ENCODE measurements at places on chromosomes 16 and 17.

DNA sequence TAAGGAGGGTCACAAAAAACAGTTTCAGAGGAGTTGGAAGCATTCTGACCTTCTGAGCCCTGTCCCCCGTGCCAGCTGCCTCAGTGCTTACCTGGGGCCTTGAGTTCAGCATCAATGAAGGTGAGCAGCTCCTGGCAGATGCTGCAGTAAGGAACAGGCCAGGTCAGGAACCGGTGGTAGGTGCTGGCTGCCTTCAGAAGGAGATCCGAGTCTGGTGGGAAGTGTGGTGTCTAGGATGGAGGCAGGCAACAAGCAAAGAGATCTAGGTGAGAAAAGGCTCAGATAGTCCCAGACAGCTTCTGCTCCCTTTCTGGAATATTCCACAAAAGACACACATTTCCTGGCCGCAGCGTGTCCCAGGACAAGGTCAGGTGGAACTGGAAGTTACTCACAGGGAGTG, 37.2 kb upstream of the PIK3R6 start:
- DNase-seq, result peak; percentile 10

DNA sequence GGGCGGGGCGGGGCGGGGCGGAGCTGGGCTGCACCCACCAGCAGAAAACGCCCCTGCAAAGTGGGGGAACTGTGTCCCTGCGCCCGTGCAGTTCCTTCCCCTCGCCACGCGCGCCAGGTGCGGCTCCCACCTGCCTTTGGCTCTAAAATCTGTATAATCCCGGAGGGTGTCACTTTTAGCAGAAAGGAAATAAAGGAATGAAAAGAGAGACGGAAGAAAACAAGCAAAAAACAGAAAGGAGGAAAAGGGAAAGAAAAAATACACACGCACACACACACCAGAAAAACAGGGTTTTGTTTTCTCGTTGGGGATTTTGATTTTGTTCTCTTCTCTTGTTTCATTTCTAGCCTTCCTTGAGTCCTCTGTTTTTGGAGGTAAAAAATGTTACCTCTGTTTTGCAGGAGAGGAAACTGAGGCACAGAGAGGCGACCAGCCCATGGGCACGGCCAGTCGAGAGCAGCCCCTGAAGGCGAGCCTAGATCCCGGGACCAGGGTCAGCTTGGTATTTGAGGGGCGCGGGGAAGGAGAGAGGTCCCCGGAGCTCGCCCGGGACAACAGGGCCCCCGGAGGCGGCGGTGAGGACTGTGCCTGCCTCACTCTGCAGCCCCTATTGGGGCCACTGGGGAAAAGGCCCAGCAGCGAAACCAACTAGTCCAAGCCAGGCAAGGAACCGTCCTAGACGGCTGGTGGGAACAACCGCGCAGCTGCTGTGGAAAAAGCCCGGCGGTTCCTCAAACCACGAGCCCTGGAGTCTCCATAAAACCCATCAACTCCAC, 594 bp upstream of the CARHSP1 start:
- no peak for DNase-seq

GRCh38 chr16:4152267-4152666, 36.0 kb upstream of the ADCY9 start:
- no peak for DNase-seq

DNA sequence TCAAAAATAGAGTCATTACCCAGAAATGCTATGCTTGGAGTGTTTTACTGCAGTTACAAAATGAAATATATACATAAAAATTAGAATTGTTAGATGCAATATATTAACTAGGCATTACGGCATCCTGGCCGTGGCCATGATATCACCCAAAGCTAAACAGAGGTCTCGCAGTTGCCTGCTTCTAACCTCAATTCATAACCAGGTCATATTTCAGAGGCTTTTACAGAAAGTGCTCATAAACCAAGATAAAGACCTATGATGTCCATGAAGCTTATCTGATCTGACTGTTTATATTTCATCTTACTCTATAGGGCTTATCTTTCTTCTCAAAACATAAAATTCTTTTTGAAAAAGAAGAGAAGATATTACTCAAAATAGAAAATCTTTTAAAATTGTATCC, 664.5 kb upstream of the SALL1 start:
- no peak for DNase-seq

DNA sequence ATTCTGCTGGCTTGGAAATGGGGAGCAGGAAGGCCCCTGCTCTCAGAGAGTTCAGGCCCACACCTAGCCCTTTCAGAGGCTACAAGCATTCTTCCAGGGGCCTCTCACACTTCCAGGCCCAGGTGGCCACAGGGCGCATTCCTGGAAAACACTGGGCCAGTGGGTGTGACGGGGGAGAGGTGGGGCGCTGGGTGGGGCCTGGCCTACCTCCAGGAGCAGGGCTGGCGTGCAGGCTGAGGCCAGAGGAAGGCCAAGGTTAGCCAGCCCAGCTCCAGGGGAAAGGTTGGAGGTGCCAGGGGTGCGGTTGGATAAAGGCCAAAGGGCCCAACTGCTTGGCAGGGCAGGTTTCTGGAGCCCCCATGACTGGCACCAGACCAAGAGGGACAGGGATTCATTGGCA, 198.2 kb downstream of the MAF start:
- no peak for DNase-seq

- DNase-seq, result no peak
Measured at GRCh38 chr17:56577843-56578204, 15.7 kb upstream of the NOG start.

GRCh38 chr17:76968707-76969597, 100.7 kb downstream of the MGAT5B start:
- DNase-seq, result peak; percentile 76

DNA sequence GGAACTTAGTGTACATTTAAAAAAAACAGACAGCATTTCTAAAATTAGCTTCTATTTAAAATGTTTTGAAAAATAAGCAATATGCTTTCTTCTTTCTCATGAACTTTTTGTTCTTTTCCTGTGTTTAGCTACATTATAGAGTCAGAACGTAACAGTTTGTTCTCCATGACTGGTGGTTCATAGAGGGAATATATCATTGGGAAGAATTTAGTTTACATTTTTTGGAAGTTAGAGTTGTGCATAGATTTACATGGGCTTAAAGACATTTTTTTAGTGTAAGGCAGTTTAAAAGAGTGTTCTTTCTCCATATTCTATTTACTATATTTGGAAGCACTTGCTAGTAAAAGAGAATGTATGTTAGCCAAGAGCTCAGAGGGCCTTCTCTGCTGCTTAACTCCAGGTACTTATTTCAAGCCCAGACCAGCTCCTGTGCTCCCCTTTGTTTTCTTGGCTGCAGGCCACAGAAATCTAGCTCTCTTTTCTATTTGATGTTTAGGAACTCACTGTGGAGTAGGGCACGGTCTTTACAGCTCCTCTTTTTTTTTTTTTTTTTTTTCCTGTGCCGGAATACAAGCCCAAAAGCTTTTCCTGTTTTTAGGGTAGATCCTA, 20.2 kb downstream of the AP2B1 start:
- DNase-seq, result no peak

DNA sequence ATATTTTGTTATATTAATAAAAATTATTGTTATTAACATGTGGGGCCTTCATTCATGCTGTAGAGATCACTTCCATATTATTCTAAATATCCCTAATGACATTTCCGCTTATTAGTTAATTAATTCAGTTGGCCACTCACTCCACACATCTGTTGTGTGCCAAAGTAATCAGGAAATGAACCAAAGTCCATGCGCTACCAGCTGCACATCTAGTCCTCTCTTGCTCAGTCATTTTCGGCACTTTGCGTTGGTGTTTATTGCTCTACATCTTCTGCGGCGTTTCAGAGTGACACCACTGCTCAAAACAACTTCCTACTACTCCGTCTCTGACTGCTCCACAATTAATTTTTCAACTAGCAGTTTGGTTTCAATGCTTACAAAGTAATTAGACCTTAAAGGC, 101.4 kb upstream of the ZFHX3 start:
- no peak for DNase-seq

- peak; percentile 37 for DNase-seq
Measured at GRCh38 chr17:35241520-35241919, 1.4 kb upstream of the SLFN5 start.

GRCh38 chr17:39740357-39741111, 2.8 kb downstream of the GRB7 start:
- no peak for DNase-seq

DNA sequence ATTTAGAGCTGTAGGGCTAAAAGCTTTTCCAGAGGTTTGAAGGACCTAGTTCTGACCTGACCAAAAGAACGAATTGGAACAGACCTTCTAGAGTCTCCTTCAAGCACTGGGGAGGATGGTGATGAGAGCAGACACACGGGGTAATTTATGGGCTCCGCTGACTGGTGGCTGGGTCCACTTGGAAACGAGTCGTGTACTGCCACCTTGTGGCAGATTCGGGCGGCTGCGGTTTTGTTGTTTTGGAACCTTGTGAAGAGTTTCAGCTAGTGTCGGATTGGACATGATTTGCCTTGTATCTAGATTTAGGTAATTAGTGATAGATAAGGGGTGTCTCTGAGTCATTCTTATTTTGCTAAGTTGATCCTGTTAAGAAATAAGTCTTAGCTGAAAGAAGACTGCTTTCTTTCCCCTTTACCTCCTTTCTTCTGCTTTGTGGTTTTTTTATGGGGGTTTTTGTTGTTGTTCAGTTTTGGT, 98.9 kb downstream of the AATF start:
- peak; percentile 87 for DNase-seq

DNA sequence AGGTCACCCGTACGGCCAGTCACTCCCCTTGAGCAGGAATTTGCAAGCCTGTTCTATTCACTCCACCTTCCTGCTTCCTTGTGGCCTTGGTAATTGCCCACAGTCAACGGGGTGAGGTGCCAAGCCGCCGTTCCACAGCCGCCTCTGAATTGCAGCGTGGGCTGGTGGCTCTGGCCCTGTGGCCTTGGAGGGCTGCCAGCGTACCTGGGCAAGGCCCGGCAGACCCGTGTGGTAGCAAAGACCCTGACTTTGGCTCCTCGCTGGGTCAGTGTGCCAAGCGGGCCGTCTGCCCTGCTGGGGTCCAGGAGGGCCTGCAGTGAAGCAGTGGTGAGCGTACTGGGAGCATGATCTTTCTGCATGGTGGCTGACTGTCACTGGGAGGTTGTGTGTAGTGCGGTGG, 3.6 kb downstream of the BANP start:
- DNase-seq, result no peak

GRCh38 chr16:14301169-14302030, 230.3 kb downstream of the MRTFB start:
- peak; percentile 48 for DNase-seq

GRCh38 chr17:4208238-4208637, 55.5 kb downstream of the ANKFY1 start:
- DNase-seq, result no peak

DNA sequence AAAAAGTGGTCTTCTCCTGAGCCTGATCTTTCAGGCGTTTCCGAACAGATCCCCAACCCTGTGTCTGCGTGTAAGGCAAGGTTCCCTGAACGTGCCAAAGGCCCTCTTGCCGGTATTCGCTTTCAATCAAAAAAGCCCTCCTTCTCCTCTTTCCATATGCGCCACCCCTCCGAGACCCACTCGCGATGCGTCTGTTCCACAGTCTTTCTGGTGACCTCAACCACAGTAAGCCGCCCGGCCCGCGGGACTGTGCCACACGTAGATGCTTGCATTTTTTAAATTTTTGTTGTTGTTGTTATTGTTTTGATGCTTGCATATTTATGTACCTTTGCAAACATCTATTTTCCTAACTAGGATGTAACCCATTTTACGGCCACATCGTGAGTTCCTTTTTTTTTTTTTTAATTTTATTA, 607 bp upstream of the PRPSAP1 start:
- DNase-seq, result no peak

GRCh38 chr17:76452660-76453430, at the start of gene UBE2O:
Gene UBE2O, minus strand, starts transcription at chr17:76453152. Its CDS starts 11 bp downstream, at chr17:76453141.
- peak; percentile 96 for DNase-seq

DNA sequence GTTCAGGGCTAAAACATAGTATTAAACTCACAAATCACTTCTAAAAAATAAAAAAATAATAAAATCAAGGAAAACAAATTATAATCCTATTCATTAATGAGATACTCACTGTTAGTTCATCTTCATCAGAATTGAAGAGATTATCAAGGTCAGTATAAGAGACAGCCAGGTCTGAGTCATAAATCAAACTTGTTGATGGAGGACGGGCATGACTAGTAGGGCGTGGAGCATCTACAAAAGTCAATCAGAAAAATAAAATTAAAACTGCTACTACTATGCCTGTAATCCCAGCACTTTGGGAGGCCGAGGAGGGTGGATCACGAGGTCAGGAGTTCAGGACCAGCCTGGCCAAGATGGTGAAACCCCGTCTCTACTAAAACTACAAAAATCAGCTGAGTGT, 59.1 kb upstream of the INTS2 start:
- DNase-seq, result no peak

- no peak for DNase-seq
Measured at GRCh38 chr17:31411707-31412285, 20.3 kb downstream of the RAB11FIP4 start.

DNA sequence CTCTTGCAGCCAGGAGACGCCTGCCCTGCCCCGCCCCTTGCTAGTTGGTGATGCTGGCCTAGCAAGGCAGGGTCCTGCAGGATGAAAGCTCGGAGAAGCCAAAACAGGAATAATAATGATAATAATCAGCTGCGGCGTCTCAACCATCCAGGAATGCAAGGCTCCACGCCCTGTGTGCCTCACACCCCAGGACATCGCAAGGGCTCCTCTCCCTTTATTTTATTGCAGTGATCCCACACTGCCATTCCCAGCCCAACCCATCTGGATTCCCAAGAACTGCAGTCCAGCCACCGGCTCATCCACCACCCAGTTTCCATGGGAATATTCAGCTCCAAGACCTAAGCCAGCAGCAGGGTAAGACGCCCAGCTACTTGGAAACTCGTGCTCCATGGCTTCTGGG, 21.0 kb upstream of the ZNF652 start:
- DNase-seq, result no peak

GRCh38 chr17:51006601-51007000, 114.1 kb downstream of the SPAG9 start:
- no peak for DNase-seq

DNA sequence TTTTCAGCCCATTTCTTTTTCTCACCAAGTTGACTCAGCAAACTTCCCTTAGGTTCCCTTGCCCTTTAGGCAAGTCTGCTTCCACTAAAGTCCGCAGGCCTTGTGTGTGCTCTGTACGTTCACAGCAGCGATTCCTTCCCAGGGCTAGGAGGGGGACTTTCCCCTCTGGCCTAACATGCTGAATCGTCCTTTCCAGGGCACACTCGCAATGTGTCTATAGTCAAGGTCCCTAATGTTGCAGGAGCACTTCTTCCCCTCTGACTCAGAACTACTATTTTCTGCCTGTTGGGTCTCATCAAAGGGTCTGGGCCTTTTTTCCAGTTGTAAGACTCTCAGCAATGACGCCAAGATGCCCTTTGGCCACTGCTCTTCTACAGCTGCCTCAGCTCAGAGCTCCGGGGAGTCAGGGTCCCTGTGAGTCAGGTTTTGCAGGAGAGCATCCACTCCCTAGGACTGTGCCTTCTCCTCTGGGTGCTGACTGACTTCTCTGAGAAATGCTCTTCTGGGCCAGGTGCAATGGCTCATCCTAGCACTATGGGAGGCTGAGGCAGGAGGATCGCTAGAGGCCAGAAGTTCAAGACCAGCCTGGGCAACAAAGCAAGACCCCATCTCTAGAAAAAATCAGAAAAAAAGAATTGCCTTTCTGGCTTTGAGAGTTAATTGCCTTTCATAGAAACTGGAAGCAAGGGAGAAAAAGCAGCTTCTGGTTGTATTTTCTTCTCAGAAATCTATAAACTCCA, 64.4 kb upstream of the TBX2 start:
- no peak for DNase-seq

- no peak for DNase-seq
Measured at GRCh38 chr16:77043076-77043475, 147.9 kb upstream of the MON1B start.
